ENCODE measurements at places on chromosomes 2 and 18.

- DNase-seq: no peak
Observed at GRCh38 chr2:236367506-236368289, 103.5 kb upstream of the ASB18 start.

- no peak for DNase-seq
Observed at GRCh38 chr2:195434346-195434745, 222.7 kb upstream of the SLC39A10 start.

DNA sequence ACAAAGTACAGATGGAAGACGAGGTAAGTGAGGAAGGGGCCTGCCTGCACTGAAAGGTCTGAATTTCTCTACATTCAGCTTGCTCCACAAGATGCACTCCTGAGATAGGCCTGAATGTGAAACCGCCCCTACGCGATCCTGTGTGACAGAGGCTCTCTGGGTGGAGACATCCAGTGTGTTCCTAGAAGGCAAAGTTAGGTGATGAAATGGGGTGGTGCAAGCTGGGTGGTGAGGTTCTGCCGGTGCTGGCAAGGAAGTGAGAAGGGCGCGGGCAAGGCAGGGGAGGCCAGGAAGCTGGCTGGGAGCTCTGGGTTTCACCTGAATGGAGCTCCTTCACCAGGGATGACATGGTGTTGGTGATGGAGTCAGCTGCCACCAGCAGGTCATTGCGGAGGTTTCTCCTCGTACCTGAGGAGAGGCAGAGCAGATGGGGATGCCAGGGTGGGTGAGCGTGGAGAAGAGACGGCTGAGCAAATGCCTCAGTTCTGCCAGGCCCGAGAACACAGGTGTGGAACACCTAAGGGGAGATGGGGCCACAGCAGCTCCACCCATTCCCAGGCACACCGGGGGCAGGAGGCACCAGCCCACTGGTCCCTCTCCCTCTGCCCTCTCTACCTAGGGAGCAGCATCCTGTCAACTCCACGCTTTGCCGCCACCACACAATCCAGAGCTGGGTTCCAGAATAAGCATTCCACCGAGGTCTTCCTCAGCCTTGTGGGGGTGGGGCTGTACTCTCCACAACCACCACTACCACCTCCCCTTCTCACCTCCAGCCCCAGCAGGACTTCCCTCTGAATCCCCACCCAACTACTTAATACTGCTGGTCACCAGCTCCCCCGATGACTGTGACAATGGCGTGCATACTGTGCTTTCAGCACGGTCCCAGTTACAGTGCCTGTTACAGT lies 45.5 kb upstream of the DNMT3A start:
- DNase-seq: no peak

DNA sequence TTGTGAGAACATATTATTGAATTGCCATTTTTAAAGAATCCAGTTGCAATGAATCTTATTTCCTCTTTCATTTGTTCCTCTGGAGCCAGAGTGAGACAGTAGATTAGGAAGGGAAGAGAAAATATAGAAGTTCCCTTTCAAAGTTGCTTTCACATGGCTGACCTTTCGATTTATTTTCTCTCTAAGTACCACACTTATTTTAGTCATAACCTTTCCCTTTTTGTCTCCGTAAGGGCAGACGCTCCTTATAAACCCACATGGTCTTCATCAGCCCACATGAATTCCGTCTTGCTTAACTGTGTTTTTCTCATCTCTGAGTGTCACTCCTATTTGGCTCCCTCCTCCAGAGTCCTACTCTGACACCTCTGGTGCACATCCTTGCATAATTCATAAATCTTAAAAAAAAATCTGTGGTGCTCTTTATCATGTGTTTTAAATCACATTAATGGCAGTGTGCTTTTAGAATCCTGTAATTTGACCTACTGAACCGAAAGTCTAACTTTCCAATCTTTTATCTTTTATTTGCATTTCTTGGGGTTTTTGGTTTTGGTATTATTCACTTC lies 38.5 kb upstream of the ZNF396 start:
- DNase-seq: no peak

- DNase-seq: no peak
Observed at GRCh38 chr2:217289177-217289906, 429.5 kb upstream of the TNP1 start.

- no peak for DNase-seq
Observed at GRCh38 chr18:55138401-55138800, 179.1 kb upstream of the CCDC68 start.

DNA sequence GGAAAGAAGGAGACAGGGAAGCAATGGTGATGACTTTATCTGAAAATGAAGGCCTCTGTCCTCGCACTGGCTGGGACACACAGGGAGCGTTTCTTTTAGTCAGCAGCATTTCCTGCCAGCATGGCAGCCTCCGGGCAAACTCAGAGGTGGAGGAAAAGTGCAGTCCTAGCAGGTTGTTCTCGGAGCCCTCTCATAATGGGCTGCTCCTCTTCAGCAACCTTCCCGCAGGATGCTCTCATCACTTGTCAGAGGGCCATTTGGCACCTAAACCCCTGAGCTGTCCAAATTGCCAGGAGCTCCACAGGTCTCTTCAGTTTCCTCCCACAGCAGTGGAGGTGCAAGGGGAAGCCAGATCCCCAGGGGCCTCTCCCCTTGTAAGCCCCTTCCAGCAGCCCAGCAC lies 6.2 kb downstream of the STK39 start:
- DNase-seq: no peak

GRCh38 chr2:26561918-26562810 lies 79.0 kb downstream of the CIB4 start:
- DNase-seq: no peak

DNA sequence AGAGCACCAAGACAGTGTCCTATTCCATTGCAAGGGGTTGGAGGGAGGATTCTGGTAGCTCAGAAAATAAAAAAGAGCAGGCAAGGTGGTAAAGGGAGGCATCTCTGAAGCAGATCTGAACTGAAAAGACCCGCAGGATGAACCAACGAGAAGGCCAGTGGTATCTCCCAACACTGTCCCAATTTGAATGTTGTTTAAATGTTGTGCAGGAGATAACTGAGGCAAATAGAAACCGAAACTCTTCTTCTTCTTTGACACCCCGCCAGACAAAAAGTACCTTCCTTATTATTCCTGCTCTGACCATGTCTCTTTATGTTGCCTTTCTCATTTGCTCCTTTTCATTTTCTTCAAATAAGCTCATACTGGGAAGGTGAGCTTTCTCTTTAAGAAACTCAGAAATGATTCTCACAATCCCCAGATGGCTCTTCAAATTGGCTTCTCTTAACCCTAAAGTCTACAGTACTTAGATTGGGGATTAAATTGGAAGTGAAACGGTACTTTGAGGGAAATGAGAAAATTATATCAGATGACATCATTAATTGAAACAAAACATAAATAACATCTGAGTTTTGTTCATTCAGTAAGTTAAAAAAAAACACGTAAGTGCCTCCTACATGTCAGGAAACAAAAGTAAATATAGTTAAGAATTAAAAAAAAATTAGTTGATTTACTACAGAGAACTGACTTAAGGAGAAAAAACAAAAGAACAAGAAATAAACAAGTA lies 143.6 kb downstream of the WDPCP start:
- DNase-seq: no peak

DNA sequence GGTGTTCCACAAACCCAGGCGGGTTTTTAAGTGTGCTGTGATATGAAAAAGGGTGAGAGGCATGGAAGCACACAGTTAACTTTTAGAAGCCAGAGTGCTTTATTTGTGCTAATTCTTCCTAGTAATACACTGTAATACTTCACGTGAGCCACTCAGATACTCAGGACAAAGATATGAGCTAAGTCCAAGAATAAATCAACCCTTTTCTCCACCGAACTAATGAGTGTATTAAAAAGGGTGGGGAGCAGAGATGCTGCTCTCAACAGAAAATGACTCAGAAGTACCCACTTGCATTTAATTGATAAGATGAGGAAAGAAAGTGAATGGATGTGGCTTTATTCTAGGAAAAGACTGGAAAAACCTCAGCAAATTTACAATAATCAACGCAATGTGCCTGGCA lies 79.9 kb downstream of the UXS1 start:
- no peak for DNase-seq

DNA sequence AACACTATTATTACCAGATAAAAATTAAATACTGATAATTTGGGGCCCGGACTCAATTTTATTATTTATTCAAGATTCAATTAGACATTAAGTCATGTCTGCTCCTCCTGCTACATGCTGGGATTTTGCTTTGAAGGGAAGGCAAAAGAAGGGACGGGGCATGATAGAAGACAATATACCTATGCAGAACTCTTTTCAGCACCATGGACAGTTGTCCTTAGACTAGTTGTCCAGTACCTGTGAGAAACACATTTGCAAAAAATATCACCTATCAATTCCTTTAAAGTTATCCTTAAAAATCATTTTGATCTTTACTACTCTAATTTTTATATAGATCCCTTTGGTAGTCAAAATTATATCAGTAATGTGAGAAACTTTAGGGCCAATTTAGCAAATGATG lies 100.2 kb upstream of the SULT1C3 start:
- no peak for DNase-seq

GRCh38 chr2:231769170-231770136 lies 11.6 kb downstream of the PDE6D start:
- no peak for DNase-seq
